ENCODE measurements at places on chromosomes 5 and 9.

- no peak for DNase-seq
These were observed 236.2 kb downstream of the SYK start for GRCh38 chr9:91037511-91038482.

DNA sequence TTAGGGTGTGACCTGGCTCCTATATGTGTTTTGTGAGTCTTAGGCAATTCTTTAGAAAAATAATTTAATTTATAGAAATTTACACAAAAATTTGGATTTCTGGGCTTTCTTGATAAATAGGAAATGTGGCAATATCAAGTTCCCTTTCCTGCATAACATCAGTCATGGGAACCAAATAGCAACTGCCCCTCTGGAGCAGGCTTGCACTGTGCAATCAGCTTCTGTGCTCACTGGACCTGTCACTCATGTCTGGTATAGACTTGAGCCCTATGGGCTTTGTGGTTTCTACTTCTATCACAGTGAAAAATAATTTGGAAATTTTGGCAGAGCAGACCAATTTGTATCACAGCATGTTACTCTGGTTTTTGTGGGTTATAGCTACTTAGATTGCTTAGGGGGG lies 131.7 kb downstream of the ADGRV1 start:
- no peak for DNase-seq

GRCh38 chr5:147175516-147176097 lies 59.2 kb upstream of the STK32A start:
- DNase-seq, result no peak

- DNase-seq, result no peak
These were observed 80.9 kb upstream of the ALDH1B1 start for GRCh38 chr9:38311382-38312270.

DNA sequence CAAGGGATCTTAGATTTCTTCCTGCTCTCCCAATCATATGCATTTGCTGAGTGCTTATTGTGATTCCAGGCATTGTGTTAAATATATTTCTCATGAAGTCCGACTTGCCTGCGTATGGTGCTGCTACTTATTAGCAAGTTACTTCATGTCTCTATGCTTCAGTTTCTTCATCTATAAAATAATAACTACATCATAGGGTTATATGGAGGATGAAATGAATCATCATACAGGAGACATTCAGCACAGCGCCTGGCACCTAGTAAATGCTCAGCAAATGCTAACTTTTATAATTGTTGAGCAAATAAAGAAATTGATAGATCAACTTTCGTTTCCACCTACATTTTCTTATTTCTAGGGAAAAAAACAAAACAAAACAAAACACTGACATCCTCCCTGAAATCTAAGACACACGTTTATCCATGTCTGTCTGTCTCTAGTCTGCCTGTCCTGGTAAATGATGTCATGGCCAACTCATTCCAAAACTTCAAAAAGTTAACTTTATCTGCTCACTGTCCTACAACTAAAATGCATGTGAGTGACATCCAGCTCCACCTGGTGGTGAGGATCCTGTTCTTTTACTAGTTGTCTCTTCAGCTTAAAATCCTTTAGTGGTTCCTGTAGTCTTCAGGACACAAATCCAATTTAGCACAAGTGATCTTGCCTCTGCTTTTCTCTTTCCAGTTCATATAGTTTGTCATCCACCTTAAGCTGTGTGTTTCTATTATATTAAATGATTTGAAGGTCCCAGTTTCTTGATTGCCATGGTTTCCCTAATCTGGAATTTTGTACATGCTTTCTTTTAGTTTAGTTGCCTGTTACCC lies 27.7 kb downstream of the PPP3R2 start:
- no peak for DNase-seq

- DNase-seq, result no peak
These were observed 61.5 kb upstream of the RARS1 start for GRCh38 chr5:168424594-168425323.

GRCh38 chr5:7717691-7718090 lies 133.2 kb downstream of the CFAP90 start:
- DNase-seq, result no peak

- no peak for DNase-seq
These were observed 39.6 kb downstream of the CTSL start for GRCh38 chr9:87765521-87765920.

- DNase-seq, result no peak
These were observed at the start of gene GLIPR2 for GRCh38 chr9:36136272-36136893. Gene GLIPR2, plus strand, starts transcription at chr9:36136733. Its CDS starts 46 bp downstream, at chr9:36136779.

DNA sequence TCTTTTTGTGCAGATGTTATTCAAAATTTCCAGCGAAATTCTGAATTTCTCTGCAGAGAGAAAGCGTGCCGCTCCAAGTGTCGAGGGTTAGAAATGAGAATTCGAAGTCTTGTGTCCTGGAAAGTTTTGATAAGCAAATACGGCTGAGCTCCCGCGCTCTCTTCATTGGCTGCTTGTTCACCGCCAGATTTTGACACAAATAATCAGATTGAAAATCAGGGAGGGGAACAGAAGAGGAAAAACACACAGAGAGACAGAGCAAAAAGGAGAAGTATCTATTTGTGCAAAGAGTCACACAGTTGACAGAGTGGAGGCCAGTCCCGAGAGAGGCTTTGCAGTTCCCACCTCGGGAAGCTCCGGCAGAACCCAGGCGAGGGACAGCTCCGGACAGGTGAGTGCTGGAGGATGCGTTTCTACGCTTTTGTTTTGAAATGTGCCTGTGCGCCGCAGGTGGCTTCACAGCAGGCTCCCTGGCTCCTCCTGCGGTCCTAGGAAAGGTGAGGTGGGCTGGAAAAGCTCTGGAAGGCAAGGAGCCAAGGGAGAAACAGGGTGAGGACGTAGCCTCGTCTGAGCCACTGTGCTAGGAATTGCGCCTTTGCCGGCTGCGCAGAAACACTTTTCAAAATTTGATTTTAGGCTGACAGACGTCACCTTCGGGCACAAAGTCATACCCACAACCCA lies at the start of gene GFI1B:
Gene GFI1B (plus strand): TSS at position 244 of the 681 bp plus-strand sequence. CDS start 7,985 bp downstream, outside the sequence.
- no peak for DNase-seq

- no peak for DNase-seq
These were observed 60.3 kb downstream of the RICTOR start for GRCh38 chr5:39013938-39014337.

GRCh38 chr5:98631311-98632054 lies 142.0 kb upstream of the RGMB start:
- DNase-seq, result no peak

DNA sequence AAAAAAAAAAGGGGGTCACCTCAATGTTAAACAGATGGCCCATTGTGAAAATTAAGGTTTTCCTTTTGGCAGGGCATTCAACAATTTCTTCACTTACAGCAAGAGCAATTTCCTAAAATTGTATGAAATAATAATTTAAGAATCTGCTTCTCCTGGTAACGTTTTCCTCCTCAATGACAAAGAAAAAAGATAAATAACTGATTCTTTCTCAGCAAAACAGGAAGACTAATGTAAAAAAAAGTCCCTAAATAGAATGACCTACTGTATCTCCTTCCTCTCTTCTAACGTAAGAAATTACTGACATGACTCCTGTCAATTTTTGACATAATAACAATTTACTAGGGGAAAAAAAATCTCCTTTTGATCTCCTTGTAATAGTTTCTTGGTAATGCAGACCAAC lies 25.5 kb downstream of the ABHD17B start:
- no peak for DNase-seq

DNA sequence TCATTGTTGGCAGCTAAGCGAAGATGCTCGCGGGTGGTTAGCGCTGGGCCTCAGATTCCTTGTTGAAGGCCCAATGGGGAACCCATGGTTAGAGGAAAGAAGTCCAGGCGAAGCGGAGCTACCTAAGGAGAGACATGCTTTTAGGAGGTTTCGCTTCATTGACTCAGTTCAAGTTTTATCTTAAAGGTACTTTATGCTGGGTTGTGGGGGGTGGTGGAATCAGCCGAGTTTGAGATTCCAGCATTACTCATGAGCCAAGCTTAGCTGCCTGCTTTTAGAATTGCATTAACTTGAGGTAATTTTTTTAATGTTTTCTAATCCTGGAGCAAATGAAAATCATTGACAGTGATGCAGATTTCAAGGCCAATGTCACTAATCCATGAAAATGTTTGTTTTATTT lies 16.1 kb downstream of the MEGF10 start:
- no peak for DNase-seq

DNA sequence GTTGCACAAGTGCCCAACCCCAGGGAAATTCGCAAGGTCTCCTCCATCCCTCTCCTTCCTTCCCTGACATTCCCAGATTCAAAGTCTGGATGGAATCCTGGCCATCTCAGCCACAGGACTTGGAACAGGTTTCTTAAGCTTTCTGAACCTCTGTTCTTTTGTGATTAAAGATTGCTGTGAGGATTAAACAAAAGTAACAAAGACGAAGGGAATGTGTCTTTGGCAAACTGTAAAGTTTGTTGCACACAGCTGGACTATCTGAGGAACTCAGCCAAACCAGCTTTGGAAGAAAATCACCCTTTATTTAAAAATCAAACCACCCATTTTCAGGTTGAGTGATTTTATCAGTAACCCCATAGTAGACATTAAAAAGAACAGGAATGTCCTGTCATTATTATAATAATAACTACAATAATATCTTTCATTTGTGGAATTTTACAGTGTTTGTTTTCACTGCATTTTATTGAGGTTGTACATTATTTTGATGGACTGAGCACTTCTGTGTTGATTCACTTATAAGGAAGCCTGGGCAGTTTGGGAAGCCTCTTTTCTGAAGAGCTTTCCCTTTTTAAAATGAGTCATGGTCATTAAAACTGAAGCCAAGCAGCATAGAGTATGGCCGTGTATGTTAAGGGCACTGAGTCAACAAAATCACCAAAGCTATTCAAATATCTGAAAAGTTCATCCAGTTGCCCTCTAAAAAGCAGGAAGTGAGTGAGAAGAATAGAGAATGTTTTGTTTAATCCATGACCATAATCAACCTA lies 310.2 kb downstream of the AGTPBP1 start:
- DNase-seq, result no peak

DNA sequence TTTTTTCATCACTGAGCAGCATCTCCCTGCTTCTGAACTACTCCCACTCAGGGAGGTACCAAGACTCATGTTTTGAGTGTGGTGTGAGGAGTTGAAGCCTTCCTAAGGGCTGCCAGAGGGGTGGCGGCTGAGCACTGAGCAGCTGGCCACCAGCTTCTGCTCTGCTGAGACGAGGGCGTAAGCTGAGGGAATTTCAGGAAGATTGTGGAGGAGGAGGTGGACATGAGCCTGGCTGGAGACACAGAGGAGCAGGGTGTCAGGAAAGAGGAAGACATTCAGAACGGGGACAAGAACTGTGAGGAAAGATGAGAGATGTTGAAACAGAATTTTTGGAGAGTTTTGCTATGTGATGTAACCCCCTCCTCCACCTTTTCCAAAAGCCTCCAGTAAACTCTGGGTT lies 7.8 kb downstream of the LCP2 start:
- DNase-seq, result no peak

- no peak for DNase-seq
These were observed 358.2 kb downstream of the HTR1A start for GRCh38 chr5:63603996-63604395.

DNA sequence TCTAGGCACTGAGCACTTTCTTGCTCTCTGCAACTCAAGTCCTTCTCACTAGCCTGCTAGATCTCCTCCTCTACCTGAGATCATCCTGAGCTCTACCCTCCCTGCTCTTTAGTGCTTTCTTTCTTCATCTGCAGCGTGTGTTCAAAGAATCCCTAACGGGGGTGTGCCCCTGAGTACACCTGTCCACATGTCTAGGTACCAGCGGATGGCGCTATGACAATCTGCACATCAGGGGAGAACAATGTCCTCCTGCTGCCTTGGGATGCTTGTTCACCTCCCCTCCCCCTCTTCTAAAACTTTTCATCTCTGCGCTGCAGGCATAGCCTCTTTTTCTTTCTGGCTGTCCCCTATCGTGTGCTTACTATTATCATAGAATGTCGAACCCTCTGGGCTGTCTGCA lies 42.7 kb downstream of the PTPN3 start:
- DNase-seq, result no peak

DNA sequence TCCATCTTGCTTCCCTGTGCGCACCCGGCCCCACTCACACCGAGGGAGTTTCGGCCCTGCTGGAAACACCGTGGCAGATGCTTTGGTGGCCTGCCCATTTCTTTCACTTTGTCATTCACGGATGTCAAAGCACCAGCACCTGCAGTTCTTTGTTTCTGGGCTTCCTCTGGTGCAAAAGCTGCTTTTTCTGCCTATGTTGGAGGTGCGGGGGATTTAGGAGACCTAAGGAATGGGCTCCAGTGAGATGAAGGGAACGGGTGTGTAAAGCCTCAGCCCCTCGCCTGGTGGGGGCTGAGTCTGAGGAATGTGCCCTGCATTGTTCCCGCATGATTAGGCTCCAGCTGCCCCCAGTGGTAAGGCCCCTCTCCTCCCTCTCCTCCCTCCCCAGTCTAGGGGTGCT lies 62.3 kb downstream of the THBS4 start:
- no peak for DNase-seq

GRCh38 chr5:1820926-1821325 lies 19.7 kb downstream of the NDUFS6 start:
- DNase-seq, result no peak

GRCh38 chr5:132641241-132641723 lies 16.7 kb upstream of the IL13 start:
- no peak for DNase-seq

DNA sequence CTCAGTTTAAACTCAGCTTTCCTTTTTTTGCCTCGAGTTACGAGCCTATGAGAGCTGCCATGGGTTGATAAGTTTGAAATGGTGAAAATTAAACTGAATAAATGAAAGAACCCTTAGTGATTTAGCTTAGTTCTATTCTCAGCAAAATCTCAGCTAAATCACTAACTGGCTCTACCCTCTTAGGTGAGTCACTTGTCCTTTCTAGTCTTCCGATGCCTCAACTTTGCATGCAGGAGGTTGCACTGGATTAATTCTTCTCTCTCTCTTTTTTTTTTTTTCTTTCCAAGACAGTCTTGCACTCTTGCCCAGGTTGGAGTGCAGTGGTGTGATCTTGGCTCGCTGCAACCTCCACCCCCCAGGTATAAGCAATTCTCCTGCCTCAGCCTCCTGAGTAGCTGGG lies 83.9 kb downstream of the PAPPA start:
- DNase-seq, result no peak

DNA sequence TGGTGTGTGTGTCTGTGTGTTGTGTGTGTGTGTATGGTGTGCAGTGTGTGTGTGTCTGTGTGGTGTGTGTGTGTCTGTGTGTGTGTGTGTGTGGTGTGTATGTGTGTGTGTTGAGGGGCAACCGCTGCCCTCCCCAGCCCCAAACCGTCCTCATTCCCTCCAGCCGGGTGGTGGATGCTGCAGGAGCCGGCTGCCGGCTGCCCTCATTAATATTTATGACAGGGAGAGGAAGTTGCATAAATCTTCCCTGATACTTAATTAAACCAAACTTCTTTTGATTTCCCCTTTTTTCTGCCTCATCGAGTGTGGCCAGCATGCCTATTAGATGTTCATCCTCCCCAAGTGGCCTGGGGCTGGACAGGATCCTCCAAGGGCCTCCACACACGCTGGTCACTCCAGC lies 121.4 kb upstream of the MVB12B start:
- no peak for DNase-seq

- DNase-seq, result no peak
These were observed 111.5 kb upstream of the CCDC152 start for GRCh38 chr5:42645138-42645537.
